ENCODE measurements at places on chromosomes 4 and X. TPM values are rescaled to one million over a fixed set of nuclear protein-coding genes. Genes with fewer than 3 reads are reported as not detected.

Gene CENPI
- 10.2 TPM for total RNA-seq

Gene CYLC1
- total RNA-seq: not detected

- no peak for DNase-seq
Measured at GRCh38 chr4:30642567-30642966, 77.6 kb upstream of the PCDH7 start.

DNA sequence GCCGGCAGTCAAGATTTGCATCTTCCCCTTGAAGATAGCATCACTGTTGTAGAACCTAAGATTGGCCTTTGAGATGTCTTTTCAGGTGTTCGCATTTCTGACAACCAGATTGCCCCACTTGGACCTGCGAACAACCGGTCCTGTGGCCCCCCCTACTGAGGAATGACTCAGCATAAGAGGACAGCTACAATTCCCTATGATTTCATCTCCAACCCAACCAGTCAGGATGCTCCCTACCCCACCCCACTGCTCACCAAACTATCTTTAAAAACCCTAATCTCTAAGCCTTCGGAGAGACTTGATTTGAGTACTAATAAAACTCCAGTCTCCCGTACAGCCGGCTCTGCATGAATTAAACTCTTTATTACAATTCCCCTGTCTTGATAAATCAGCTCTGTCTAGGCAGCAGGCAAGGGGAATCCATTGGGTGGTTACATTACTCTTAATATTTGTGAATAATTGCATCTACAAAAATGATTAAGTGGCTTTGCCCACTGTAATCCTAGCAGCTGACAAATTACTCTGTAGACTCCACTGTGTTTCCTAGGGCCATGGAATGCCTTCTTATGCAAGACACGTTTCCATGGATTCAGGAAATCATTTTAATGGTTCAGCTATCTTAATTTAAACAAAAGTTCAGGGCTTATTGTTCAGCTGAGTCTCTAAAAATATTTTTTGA, 95.4 kb downstream of the GPR143 start:
- DNase-seq: no peak

- DNase-seq: peak; percentile 18
Measured at GRCh38 chr4:146029939-146030710, 91.5 kb upstream of the ZNF827 start.
